ENCODE measurements at places on chromosomes 2 and 18.

DNA sequence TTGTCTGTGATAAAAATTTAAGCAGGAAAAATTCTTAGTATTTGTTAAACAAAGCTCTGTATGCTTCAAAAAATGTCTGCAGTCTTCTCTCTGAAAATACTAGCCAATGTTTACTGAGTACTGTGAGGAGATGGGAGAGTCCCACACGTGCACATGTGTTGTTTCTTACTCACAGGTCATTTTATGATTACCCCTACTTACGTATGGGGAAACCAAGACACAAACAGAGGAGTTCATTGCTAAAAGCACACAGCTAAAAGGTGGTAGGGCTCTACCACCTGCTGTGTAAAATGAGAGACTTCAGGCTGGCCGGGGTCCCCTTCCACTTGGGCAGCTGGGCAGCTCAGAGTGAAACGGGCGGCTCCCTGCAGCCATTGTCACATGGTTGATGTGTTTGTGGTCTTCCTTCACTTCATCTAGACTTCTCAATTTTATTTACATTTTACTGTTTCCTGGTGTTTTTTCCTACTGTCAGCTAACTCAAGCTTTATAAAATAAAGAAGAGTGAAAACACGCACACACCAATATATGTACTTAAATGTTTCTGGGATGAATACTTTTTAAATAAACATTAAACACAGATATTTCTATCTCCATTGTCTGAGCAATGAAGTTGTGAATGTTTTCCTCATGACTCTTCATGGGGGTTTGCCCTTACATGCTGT, 71.2 kb downstream of the MBP start:
- no peak for DNase-seq

DNA sequence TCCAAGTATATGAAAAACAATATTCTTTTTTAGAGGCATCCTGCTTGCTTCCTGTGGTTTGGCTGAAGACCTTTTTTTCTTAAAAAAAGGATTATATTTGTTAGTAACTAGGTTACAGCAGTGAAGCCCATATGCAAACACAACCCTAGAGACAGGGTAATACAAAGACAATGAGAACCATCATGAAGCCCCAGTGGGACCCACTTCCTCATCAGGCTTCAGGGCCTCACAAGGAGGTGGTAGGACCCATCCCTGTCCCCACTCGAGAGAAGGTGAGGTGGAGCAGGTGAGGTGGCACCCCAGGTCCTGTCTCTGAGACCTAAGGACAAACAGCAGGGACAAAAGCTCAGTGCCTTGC, 80.3 kb downstream of the EDAR start:
- DNase-seq: no peak

DNA sequence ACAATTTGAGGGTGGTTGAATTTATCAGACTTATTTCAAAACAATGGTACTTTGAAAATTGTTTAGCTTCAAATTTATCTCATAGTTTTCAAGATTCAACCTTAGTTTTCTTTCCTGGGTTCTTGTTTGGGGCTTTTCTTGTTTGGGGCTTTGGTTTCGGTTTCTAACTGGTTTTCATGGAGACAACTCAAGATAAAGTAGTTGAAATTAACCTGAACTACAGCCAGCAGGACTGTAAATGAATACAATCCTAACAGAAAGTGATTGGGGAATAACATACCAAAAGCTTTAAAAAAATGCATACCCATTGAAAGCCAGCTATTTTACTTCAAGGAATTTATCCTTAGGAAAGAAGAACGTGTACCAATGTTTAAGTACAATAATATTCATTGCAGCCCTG, 133.5 kb upstream of the SLC14A2 start:
- no peak for DNase-seq

- DNase-seq: no peak
These were observed 1344.5 kb upstream of the CHAC2 start for GRCh38 chr2:52423111-52423510.

DNA sequence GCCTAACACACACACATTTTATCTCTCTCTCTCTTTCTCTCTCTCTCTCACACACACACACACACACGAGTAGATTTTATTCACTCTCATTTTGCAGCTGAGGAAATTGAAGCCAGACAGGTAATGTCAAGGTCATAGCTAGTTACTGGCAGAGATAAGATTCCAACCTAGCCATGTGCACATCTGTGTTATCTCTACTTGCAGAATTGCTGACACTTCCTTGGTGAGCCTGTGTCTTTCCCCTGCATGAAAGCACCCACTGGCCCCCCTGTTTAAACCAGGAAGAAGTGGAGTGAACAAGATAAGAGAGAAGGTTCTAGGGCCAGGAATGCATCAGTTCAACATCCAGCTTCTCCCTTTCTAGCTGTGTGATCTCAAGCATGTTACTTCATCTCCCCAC, 423.7 kb downstream of the TXNL1 start:
- no peak for DNase-seq

Measured in KBM-7 (cell line).